ENCODE measurements at places on chromosomes 4 and X.
A peak's percentile ranks its signal among the peaks of the same experiment; 100 is the strongest.

DNA sequence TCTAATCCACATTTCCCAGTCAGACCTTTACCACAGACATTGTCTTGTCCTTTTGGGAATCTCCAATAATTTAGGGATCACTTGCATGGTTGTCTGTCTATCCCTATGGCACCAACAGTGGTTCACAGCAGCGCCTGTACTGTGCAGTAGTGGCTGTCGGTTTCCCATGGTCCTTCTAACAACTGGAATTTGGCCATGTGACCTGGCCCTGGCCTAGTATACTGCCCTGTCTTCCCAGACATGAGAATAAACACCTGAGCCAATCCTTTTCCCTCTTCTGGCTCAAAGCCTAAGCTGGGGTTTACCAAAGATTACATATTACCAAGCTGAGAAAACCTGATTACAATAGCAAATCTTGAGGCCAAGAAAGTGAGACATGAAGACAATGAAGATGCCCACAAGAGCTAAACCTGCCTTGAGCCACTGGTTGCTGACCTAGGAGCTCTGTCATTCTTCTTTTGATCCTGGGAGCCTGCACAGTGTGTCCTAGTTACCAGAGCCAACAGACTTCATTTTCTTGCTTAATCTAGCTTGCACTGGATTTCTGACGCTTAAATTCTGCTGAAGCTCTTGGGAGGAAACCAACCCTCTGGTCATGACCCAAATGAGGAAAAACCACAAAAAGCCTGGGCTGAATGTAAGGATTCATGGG is 92.1 kb downstream of the SCD5 start:
- no peak for DNase-seq

DNA sequence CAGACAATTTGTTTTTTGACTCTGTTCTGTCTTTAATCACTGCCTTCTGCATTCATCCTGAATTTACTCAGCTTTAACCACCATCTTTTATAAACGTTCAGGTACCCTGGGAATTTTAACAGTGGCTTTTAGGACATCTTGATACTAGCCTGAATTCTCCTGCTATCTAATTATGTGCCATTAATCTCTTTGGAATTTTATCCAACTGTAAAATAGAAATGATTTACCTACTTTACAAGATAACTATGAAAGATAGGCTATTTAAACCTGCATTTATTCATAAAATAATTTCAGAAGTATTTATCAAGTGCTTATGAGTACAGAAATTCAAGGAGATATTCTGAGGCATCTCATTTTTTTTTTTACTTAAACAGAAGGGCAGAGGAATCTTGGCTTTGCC is 146.5 kb upstream of the PLAC1 start:
- DNase-seq, result no peak

GRCh38 chrX:68865300-68865699 is 36.5 kb downstream of the EFNB1 start:
- no peak for DNase-seq

- DNase-seq, result peak; percentile 31
Measured at GRCh38 chr4:41213625-41214135, 662 bp downstream of the APBB2 start.

GRCh38 chrX:23369027-23369426 is 34.4 kb downstream of the PTCHD1 start:
- no peak for DNase-seq

DNA sequence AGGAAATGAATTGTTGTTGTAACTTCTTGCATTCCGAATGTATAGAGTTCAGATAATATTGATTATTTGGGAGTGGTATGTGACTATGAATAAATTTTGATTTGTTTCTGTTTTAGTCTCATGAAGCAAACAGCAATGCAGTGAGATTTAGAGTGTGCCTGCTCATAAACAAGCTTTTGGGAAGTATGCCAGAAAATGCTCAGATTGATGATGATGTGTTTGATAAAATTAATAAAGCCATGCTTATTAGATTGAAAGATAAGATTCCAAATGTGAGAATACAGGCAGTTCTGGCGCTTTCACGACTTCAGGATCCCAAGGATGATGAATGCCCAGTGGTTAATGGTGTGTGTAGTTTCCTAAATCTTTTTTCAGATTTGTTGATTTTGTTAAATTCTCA is 2.0 kb downstream of the NCAPG start:
- no peak for DNase-seq

GRCh38 chrX:103629318-103630170 is 769 bp downstream of the TCEAL1 start:
- peak; percentile 48 for DNase-seq

- DNase-seq, result no peak
Measured at GRCh38 chr4:183391204-183391603, 53.2 kb upstream of the CDKN2AIP start.

- DNase-seq, result peak; percentile 38
Measured at GRCh38 chrX:45801554-45801953, 600.9 kb upstream of the DIPK2B start.

- peak; percentile 17 for DNase-seq
Measured at GRCh38 chr4:46946919-46947536, 38.0 kb upstream of the COX7B2 start.

GRCh38 chrX:84240848-84241565 is 53.0 kb upstream of the RPS6KA6 start:
- DNase-seq, result no peak

DNA sequence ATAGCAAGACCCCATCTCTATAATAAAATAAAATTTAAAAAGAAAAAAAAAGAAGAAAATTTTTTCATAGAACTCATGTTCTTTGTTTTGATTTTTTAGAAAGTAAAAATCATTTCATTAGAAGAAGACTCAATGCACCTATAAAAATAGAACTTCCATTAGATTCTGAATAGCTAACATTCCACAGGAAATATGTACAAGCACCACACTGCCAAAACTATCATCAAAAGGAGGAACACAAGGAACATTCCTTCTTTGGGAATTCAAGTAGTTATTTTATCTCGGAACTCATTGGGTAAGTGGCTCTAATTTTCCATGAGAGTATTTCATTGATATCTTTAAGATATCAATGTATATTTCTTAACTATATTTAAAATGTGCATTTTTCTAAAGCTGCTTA is 157.6 kb downstream of the CAMK2D start:
- no peak for DNase-seq

DNA sequence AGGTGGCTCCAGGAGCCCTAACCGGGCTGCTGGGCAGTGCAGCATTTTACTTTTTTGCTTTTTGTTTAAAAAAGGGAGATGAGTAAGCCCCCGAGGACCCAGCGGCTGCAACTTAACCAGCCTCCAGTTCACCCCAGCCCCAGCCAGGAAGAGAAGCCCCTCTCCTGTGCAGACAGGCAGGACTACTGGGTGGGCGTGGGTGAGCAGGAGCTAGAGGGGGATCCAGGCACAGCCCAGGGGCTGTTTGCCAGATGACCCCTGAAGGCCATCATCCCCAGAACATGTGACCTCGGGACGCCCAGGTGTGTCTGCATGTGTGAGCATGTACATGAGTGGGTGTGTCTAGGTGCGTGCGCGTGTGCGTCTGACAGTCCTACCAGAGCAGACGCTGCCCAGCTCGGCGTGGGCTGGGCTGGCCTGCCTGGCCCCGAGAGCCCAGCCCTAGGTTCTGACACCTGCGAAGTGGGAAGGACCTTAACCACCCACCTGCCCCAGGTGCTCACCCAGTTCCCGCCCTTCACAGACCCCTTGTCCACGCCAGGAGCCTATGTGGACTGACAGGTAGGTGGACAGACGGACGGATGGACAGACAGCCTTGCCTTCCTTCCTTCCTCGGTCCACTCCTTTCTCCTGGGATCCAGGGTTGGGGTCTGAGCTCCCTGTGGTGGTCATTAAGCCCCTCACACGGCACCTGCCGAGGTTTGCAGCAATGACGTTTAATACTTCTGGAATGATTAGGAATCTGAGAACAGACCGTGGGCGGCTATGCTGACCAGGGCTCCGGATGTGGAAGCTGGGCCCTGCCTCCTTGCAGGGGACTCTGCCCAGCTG is 7.8 kb upstream of the HAUS3 start:
- peak; percentile 30 for DNase-seq

DNA sequence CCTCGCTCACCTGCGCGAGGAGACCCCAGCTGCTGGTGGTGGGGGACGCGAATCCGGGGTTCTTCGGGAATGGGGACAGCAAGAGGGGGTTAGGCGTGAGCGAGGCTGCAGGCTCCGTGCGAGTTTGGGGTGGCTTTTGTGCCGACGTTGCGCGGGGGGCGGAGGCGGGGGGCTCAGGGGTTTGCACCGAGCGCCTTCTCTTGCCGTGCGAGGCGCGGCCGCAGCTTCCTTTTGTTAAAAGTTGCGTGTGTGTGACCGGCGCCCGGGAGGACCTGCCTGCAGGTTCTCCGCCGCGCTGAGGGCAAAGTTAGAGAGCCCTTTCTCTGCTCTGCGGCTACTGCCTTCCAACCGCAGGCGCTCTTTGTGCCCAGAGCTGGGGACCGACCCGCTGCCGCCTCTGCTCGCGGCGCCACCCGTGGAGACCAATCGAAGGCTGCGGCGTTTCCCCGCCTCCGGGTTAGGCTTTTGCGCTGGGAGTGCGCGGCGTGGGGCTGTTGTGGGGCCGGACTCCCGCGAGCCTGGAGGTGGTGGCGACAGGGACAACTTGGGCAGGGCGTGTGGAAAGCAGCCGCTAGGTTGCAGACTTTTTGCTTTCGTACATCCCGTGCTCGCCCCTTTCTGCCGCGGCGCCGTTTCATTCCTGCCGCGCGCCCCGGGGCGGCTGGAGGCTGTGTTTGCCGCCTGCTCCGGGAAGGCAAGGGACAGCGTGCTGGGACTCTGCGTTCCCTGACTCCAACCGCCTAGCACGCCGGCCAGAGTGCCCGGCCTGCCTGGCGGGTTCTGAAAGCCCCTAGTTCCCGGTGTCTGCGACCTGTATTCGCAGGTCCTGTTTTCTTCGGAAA is 716 bp downstream of the KIT start:
- peak; percentile 12 for DNase-seq

GRCh38 chr4:117084866-117085701 is at the start of gene TRAM1L1:
TSS of gene TRAM1L1 (minus strand) at chr4:117085576. CDS start at chr4:117085393, 183 bp downstream.
- peak; percentile 43 for DNase-seq

GRCh38 chr4:176034936-176035335 is 30.7 kb upstream of the WDR17 start:
- DNase-seq, result no peak

- DNase-seq, result no peak
Measured at GRCh38 chr4:82667761-82668480, 106.1 kb upstream of the TMEM150C start.

DNA sequence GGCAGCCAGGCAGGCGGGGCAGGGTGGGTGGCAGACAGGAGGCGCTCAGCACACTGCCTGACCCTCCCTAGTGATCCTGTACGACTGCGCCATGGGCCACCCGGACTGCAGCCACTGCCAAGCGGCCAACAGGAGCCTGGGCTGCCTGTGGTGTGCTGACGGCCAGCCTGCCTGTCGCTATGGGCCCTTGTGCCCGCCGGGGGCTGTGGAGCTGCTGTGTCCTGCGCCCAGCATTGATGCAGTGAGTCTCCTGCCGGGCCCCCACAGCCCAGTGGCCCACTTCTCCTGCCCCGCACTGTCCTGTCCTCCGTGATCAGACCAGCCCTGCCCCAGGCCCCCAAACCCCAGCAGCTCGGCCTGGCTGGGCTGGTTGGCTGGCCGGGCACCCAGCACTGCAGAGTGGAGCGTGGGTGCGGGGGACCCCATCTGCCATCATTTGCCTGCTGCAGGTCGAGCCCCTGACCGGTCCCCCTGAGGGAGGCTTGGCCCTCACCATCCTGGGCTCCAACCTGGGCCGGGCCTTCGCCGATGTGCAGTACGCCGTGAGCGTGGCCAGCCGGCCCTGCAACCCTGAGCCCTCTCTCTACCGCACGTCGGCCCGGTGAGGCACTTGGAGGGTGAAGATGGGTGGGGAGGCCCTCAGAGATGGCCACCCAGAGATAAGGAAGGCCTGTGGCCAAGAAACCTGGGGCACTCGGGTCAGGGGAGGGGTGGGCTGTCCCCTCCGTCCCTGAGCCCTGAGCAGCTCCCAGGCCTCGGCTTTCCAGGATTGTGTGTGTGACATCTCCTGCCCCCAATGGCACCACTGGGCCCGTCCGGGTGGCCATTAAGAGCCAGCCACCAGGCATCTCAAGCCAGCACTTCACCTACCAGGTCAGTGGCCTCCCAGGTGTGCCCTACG is 7.6 kb downstream of the PLXNB3 start:
- no peak for DNase-seq

GRCh38 chr4:726235-726787 is 20.7 kb downstream of the PCGF3 start:
- DNase-seq, result no peak

DNA sequence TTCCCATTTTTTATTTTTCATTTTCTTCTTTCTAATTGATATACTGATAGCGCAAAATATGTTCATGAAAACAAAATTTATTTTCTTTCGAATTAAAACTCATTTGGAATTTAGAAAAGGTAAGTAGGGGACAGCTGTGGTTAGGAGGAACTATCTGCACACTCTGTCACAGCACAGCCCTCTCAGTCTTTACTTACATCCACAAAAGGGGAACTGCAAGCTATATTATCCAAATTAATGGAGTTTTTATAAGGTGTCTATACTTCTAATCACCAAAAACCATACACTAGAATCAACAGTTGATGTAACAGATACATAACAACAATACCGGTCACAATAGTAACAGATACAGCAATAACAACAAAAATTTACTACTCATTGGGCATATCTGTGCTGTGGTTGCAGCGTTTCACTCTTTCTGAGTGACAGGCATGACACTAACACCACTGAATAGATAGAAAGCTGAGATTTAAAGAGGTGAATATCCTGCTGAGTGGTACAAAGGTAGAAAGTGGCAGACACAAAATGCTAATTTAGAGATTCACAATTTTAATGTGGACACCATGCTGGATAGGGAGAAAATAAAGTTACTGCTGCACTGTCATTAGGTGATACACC is 160.7 kb downstream of the PPP3CA start:
- no peak for DNase-seq

DNA sequence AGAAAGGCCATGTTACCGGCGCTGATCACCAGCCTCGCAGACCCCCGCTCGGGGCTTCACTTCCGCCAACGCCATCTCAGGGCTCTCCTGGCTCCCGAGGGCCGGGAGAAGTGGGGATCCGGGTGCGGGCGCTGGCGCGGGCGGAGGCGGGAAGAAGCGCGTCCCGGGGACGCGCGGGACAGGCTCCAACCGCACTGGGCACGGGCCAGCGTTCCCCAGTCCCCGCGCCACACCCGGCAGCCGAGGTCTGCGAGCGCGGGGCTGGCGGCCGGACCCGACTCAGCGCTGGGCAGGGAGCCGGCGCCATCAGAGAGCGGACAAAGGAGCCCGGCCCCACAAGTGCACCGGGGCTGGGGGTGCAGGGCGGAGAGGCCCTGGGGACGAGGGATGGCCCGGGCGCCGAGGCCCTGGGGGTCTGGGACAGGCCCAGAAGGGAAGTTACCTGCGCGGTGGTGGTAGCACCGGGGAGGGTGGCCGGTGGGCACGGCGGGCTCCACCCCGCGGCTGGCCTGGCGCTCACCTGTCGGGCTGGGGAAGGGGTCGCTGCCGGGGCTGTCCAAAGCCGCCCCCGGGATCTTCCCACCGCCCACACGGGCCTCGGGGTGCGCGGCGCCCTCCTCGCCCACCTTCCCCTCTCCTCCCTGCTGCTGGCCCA is 449 bp downstream of the CTPS2 start:
- no peak for DNase-seq
